ENCODE measurements at places on chromosomes 12 and 14.

- peak; percentile 44 for DNase-seq
These were observed 77.5 kb downstream of the LRRC9 start for GRCh38 chr14:59997449-59997848.

- peak; percentile 92 for DNase-seq
These were observed 23.0 kb downstream of the PDE6H start for GRCh38 chr12:14995583-14996425.

DNA sequence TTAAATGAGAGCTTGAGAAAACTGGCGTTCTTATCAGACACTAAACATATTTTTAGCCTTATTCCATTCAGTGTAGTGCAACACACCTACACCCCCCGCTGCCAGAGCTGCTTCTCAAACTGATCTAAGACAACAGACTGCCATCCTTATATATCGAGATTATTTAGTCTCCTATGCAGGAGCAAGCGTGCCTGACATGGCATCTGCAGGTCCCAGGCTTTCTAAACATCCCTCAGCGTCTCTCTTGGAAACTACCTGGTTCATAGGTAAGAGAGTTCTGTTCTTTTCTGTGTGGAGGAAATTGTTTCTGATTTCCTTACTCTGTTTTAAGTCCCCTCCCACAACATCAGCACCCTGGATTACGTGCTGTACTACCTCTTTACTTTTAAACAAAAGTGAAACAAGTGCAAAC, 117.1 kb upstream of the PTPRB start:
- DNase-seq, result no peak

- DNase-seq, result peak; percentile 81
These were observed 394.0 kb upstream of the SYT1 start for GRCh38 chr12:78470354-78471195.

GRCh38 chr14:22653012-22653621, 9.0 kb upstream of the OR6J1 start:
- peak; percentile 81 for DNase-seq

GRCh38 chr12:29799591-29799990, 15.8 kb upstream of the TMTC1 start:
- DNase-seq, result no peak

All from DMS53 (cell line).